Stimulated activated CD8-positive, alpha-beta memory T cell treated with anti-CD3 and anti-CD28 coated beads, Interleukin-7, amount 100 ng/mL, for 1 hour (primary cell): ENCODE measurements at places on chromosomes 13 and 19.

DNA sequence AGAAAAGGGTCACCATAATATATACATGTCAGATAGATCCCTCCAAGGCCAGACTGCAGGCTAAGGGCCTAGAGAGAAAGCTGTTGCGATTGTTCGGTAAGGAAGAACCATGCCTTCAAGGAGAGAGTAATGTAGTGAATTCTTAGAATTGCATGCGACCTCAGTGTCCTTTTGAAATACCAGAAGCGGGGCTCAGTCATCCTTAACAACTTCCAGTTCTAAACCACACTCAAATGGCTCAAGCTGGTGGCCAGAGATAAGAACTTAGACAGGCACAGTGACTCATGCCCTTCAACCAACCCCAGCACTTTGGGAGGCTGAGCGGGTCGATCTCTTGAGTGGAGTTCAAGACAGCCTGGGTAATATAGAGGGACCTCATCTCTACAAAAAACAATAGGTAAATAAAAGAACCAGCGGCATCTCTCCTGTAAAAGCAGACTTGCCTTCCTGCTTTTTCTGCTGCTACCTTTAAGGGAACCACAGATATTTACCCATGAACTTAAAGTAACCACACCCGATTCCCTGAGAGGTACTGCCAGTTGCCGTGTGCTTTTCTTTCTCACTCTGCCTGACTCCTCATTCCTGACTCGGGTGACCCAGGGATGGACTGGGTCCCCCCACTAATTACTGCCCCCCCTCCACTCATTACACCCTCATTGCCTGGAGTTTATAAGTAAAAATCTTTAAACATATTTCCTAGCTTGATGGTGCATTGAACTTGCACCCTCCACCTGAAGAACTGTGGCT lies 15.4 kb upstream of the SIGLEC6 start:
- no peak for DNase-seq

- no peak for DNase-seq
Measured at GRCh38 chr19:9150650-9151049, 10.5 kb downstream of the ZNF317 start.

- DNase-seq, result no peak
Measured at GRCh38 chr13:41668130-41668757, 210.9 kb downstream of the RGCC start.

GRCh38 chr19:42175952-42176648 lies 41.4 kb downstream of the DEDD2 start:
- DNase-seq, result no peak

- no peak for DNase-seq
Measured at GRCh38 chr13:26310470-26310869, 56.5 kb downstream of the CDK8 start.

GRCh38 chr13:33340631-33341030 lies 55.1 kb upstream of the STARD13 start:
- no peak for DNase-seq

DNA sequence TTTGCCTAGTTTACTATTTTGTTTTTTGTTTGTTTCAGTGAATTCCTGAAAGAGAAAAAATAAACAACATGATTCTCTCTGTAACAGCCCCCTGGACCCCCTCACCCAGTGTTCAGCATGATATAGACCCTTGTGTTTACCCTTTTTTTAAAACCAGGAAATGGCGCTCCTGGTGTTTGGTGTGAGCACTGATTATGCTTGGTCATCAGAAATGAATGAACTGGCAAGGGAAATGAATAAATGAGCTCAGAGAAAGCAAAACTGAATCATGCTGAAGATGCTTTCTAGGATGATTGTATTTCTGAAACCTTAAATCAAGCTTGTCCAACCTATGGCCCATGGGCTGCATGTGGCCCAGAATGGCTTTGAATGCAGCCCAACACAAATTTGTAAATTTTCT lies 22.1 kb downstream of the WASF3 start:
- DNase-seq, result no peak

DNA sequence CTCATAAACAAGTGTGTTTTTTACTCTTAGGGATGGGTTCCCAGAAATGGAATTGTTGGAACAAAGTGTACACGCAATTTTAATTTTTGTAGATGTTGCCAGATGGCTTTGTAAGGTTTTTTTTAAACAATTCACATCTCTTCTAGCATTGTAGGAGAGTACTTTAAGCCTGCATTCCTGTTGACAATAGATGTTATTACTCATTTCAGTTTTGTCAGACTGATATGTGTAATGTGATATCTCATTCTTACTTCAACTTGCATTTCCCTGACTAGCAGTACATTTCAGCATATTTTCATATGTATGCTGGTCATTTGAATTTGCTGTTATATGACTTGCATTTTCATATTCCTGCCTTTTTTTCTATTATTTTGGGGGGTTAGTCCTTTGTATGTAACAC lies 186.6 kb upstream of the SLITRK6 start:
- no peak for DNase-seq

DNA sequence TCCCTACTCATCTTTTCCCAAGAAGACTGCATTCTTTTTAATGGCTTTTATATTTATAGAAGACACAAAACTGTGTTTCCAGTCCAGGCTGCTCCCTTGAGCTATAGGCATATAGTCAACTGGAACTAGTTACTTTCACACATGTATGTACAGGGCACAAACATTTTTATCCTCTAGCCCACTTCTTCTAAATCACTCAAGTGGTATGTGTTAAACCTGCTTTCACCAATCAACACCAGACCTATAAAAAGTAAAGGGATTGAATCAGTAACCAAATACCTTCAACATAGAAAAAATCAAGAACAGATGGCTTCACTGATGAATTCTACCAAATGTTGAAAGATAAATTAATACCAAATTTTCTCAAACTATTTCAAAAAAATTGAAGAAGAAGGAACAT lies 584.2 kb upstream of the SLITRK1 start:
- DNase-seq, result no peak

DNA sequence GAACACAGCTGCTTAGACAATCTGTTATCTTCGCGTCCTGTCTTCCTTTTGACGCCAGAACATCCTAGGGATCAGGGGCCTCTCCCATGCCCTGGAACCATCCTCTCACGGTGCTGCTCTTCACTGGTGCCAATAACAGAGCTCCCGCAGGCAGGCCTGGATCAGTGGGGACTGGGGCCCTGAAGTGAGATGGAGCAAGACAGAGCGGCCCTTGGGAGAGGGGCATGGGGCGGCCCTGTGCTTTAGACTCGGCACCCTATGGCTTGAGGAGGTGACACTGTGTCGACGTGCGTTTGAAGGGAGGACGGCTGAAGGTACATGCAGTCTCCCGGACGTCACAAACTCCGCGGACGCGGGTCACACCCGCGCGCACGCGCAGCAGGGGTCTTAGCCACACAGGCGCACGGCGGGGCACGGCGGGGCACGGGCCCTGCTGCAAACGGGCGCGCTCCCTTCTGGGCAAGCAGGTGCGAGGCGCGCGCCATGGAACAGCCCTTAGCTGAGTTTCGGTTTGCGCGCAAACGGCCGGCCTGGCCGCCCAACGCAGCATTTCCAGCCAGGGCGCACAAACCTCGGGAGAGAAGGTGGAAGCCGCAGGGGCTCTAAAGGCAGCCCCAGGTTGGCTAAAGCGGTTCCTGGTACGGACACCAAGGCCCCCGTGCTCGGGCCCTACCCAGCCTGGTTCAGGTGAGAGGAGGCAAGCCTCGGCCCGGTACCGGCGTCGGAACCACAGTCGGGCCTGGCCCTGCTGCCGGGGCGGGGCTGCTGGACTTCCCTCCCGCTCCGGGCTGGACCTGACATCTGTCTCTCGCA lies 16.5 kb upstream of the RNF17 start:
- DNase-seq, result no peak

DNA sequence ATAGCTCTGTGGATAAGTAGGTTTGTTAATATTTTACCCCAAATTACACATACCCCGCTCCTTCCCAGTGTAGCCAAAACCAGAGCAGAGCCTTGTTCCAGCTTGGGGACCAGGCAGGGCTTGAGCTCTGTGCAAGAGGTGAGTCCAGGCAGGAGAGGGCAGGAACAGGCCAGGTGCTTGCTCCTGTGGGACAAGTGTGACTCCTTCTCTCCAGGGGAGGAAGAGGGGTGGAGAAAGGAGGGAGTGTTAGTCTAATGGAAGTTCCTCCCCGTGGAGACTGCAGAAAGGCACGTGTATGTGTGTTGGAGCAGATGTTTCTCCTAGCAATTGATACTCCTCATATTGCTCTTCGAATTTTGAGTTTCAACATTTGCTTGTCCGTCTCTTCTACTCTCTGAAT lies 201.0 kb downstream of the FGF9 start:
- DNase-seq, result no peak

- DNase-seq, result no peak
Measured at GRCh38 chr19:57338877-57339276, 12.2 kb upstream of the ZNF304 start.

- DNase-seq, result no peak
Measured at GRCh38 chr13:110197026-110197425, 109.9 kb downstream of the COL4A1 start.

DNA sequence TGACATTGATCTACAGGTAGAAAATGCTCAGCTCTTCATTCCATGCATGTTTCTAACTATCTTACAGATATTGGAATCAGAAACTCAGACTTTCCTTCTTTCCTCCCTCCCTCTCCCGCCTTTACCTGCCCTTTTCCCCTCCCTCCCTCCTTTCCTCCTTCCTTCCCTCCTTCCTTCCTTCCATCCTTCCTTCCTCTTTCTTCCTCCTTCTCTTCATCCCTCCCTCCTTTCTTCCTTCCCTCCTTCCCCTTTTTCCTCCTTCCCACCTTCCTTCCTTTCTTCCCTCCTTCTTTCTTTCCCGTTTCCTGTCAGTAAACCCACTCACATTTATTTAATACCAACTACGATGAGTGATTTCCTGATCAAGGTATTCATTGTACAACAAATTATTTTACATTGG lies 113.4 kb upstream of the IRS2 start:
- no peak for DNase-seq

- DNase-seq, result no peak
Measured at GRCh38 chr13:102608974-102609373, 12.2 kb downstream of the TPP2 start.

- no peak for DNase-seq
Measured at GRCh38 chr13:113393226-113393562, 29.3 kb upstream of the GRTP1 start.

- DNase-seq, result no peak
Measured at GRCh38 chr19:30676990-30677679, 305.0 kb downstream of the ZNF536 start.

GRCh38 chr13:112931028-112931934 lies 37.7 kb upstream of the MCF2L start:
- DNase-seq, result no peak

DNA sequence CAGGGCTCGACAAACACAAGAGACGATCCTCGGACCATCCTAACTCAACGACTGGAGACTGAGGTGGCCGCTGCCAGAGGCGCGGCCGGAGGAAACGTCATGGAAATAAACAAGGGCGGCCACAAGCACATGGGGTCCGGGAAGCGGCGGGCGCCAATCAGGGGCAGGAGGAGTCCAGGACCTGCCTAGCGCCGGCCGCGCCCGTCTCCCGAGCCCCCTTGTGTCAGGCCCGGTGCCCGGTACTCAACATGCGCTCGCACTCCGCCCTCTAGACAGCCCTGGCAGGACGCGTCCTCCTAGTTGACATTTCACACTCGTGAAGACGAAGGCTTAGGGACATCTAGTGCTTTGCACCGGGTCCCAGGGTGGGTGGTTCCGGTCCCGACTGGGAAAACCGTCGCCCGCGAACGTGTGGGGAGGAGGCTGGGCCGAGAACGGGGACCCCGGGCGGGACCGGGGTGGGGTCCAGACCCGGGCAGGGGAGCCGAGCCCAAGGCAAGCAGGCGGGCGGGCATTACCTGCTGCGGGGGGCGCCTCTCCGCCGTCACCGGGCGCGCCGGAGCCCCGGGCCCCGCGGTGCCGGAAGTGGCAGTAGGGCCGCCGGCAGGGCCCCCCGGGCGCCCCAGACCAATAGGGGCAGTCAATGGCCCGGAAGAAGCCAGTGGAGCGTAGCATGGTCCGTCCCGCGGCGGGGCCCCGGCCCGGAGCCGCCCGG lies 442 bp downstream of the REXO1 start:
- no peak for DNase-seq

DNA sequence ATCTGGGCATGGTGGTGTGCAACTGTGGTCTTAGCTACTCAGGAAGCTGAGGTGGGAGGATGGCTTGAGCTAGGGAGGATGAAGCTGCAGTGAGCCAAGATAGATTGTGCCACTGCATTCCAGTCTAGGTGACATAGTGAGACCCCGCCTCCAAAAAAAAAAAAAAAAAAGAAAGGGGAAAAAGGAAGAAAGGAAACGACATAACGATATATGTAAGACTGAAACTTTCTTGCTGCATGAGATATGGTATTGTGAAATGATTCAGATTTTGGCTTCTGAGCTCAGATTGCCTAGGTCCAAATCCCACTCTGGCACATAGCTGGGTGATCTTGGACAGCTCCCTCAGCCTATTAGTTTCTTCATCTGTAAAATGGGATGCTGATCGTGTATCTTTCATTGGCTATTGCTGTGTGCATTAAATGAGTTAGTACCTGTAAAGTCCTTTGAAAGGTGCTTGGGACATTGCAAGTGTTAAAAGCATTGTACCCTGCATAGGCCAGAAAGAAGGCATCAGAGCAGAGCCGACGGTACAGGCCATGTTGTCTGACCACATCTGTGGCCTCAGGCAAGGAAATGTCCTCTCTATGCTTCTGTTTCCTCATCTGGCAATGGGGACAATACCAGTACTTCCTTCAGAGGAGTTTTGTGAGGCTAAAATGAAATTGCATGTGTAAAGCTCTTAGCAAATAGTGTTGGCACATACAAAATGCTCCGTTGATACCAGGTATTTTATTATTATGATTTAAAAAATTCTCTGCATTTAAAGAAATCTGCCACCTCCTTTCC lies 32.6 kb upstream of the SLC46A3 start:
- DNase-seq, result no peak

GRCh38 chr13:70183041-70183440 lies 74.8 kb upstream of the KLHL1 start:
- no peak for DNase-seq

DNA sequence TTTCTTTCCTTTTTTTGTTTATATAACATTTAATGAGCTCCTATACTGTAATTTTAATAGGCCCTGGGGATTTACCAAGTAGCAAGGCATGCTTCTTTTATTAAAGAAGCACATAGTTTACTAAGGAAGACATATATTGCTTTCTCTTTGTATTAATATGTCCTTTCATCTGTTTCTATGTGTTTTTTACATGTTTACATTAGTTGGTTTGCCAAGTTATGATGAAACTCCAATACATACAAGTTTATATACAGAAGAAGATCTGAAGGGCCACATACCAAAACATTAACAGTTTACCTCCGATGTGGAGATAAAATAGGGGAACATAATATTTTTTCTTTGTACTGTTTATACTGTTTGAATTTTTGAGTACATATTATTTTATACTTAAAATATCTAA lies 100.9 kb downstream of the LACC1 start:
- no peak for DNase-seq
